ENCODE measurements at places on chromosomes 12 and 14. TPM values are rescaled to one million over a fixed set of nuclear protein-coding genes. Genes with fewer than 3 reads are reported as not detected.

The LALBA gene
- not detected for total RNA-seq

The TMEM119 gene
- total RNA-seq: 29.7 TPM

The ASPG gene
- total RNA-seq: 12.3 TPM

The ACOT6 gene
- 0.47 TPM for total RNA-seq

The RHEBL1 gene
- 1.3 TPM for total RNA-seq

The ATN1 gene
- total RNA-seq: 77.0 TPM

The PRIM1 gene
- 15.3 TPM for total RNA-seq

The OASL gene
- 0.70 TPM for total RNA-seq

The SLC2A14 gene
- 0.64 TPM for total RNA-seq

The PLEKHG7 gene
- total RNA-seq: 0.58 TPM

The PPFIA2 gene
- total RNA-seq: 10.7 TPM

The MIS18BP1 gene
- 34.1 TPM for total RNA-seq

Measured in metanephros (tissue), 2 donors.